ENCODE measurements at places on chromosomes 11 and 22.
A peak's percentile ranks its signal among the peaks of the same experiment; 100 is the strongest.

- DNase-seq, result no peak
Observed at GRCh38 chr22:31637891-31638618, 24.0 kb downstream of the PISD start.

GRCh38 chr11:19379465-19379864 lies 138.7 kb upstream of the E2F8 start:
- DNase-seq, result no peak

DNA sequence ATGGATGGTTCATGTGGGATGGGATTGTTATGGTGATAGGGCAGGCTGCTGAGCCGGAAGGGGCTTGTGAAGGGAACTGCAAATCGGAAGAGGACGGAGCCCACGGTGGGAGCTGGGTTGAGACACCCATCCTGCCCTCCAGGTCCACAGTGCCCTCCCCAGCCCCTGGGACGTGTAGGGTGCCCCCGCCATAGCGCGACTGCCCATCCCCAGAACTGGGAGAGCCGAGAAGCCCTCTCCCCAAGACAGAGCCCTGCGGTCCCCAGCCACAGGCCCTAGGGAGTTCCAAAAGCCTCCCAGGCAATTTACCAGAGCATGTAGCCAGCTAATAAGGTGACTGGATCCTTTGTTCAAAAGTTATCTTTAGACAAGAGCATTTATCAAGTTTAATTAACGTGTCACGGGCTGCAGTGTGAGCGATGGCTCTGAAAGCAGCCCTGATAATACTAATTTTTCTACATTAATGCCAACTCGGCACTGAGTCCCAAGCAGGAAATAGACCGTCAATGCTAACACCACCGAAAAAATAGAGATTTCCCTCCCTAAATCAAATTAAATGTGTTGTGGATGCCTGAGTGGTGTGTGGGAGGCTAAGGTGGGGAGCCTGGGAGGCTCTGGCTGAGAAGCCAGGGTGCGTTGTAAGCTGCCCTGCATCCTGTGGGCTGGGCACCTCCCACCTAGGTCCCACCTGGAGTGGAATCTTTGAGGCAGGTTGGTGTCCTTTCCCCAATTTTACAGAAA lies 76.8 kb upstream of the RTL6 start:
- no peak for DNase-seq

- DNase-seq, result peak; percentile 31
Observed at GRCh38 chr22:46084943-46085827, 65.1 kb upstream of the PPARA start.

DNA sequence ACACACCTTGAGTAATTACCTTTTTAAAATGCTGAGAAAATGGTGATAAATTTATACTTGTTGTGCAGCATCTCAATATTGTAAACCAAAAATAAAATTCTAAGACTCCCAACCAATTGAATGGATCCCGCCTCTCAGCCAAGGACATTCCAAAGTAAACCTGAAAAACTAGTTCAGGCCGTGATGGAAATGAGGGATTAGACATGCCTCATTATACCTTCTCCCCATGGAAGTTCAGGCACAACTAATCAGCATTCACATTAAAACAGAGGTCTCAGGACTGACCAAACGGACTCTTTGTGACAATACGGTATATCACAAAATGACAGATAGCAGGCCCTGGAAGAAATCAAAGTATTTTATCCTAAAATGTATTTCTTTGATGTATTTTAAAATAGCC lies 907.4 kb upstream of the RAG2 start:
- DNase-seq, result no peak

DNA sequence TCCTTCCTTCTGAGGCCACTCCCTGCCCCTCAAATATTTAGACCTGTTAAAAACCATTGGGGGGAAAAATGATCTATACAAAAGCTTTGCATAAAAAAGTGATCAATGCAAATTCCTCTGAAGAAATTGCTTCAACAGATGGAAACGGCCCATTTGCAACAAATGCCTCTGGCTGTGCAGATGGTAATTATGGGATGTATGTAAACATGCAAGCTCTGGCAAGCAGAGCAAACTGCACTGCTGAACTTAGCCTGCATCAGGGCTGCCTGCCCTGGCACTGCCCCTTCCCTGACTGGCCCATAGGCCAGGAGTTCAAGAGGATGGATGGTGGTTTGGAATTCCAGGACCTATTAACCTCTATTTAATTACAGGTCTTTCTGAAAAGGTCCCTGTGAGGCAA lies 388.7 kb downstream of the MIAT start:
- no peak for DNase-seq

- no peak for DNase-seq
Observed at GRCh38 chr11:47056261-47056915, 119.8 kb downstream of the CSTPP1 start.

DNA sequence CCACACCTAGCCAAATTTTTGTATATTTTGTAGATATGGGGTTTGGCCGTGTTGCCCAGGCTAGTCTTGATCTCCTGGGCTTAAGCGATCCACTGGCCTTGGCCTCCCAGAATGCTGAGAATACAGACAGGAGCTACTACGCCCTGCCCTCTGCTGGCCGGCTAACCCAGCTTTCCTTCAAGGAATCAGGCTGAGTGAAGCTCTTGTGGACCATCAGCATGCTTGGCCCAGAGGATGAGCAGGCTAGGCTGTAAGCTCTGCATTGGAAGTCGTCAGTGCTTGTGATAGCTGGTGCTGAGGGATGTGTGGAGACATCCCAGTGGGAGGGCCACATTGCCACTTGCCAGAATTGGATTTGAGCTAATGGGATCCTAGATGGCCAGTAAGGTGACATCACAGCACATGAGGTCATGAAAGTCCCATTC lies 60.6 kb downstream of the MED15 start:
- no peak for DNase-seq

DNA sequence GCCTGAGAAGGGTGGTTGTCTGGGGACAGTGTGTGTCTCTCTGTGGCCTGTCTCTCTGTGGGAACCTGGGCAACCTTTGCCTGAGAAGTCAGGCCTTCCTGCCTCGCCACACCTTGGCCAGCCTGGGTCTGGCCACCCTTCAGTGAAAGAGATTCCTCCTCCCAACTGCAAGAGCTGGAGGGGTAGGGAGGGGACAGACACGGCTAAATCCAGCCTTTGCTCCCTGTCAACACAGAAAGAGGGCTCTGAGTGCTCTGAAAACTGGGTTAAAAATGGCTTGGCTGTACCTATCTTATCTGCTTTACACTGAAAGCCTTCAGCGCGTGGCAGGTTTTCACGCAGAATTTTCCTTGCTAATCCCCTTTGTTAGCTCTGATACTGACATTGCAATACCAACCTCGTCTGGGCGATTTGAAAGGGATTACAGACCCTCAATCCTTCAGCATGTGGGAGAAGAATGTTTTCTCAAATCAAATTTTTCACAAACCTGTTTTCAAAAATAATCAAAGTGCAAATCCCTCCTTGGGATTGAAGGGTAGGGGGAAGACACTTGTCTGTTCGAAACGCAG lies 163.7 kb downstream of the DSCAML1 start:
- no peak for DNase-seq

DNA sequence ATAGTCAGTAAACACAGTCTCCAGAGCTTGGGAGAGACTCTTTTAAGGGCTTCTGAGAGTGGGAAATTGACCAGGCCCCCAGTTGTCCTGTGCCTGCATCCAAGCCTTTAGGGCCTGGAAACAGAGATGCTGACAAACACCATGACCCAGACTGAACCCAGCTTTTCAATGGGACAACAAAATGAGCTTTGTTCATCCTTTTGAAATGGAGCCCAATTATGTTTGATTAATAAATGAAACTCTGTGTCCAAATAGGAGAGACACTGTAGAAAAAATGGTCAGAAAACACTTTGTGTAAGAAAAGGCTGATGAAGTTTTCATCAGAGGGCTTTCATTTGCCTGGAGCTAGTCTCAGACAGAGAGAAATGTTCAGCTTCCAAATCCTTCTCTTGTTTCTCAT lies 146.0 kb downstream of the RRAS2 start:
- no peak for DNase-seq

- no peak for DNase-seq
Observed at GRCh38 chr11:126843096-126843495, 157.5 kb downstream of the KIRREL3 start.

DNA sequence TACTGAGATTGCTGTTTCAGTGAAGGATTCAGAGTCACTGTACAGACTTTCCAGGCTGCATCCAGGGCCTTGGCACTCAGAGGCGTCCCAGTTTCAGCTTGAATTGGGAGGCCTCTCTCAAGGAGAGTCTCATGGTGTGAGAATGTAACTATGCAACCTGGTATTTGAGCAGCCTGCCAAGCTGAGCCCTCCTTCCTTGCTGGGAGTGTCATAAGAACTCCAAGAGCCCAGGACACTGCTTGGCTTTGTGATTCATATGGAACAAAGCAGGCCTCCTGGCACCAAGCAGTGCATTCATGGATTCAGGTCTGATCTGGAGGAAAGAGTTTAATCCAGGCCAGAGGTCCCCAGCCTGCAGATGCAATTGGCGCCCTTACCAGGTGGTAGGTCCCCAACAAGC lies 171.7 kb downstream of the DBX1 start:
- DNase-seq, result no peak

DNA sequence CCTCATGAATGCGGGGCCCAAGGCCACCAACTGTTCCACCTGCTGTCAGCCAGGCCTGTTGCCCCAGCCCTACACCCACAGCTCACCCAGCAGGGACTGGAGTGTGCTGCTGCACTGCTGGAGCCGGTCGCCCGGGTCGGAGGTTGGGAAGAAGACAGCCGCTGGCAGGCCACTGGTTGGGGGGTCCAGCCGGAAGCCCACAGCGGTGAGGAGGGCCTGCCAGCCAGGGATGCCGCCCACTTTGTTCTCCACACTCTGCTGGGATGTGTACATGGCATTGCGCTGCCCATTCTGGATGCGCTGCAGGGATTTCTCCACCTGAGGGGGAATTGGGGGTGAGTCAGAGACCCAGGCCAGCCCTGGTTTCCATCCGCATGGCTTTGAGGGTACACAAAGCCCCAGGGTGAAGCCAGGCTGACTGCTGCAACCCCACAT lies 74.2 kb upstream of the PITPNB start:
- no peak for DNase-seq

DNA sequence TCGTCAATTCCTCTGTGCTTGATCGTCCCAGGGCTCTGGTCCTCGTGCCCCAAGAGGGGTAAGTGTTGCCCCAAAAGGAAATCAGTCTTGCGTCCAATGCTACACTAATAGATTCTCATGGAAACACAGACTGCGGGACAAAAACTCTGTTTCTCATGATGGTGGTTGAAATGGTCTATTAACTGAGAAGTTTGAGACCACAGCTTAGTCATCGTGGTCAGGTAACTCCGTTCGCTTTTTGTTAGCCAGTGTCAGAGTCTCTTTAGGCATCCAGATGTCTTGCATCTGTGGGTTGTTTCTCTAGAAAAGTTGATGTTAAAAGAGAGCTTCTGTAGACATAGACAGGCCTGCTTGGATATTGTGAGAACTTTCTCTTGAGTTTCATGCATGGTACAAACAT lies 104.6 kb upstream of the SORL1-AS1 start:
- no peak for DNase-seq

DNA sequence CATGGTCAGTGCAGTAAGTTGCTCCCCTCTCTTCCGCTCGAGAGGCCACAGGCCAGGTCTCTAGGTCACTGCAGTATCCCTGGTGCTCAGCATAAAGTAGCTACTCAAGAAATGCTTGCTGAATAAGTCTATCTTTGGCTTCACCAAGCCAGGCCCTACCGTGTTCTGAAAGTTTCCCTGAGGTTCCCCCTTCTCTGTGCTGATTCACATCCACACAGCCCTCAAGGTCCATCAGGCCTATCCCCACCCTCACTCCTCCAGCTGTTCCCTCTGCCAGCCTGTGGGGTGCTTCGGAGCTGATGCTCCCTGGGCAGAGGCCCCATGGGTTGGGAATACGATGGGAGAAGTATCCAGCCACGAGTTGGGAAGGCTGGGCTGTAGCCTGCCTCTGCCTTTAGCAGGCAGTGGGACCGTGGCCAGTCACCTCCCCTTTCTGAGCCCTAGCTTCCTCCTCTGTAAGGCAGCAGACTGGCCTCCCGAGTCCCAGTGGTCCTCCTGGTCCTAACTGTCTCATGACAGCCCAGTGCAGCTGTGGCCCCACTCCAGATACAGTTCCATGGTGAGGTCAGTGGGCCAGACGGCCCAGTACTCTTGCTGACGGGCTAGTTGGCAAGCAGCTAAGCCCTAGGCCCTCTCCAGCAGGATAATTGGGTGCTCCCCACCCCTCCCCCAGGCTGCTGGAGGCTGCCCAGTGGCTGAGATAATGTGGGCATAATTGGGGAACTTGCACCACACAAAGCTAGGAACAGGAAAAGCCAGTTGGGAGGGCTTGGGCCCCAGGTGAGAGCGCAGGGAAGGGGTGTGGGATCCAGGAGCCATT lies 48.2 kb downstream of the NECTIN1 start:
- DNase-seq, result no peak

DNA sequence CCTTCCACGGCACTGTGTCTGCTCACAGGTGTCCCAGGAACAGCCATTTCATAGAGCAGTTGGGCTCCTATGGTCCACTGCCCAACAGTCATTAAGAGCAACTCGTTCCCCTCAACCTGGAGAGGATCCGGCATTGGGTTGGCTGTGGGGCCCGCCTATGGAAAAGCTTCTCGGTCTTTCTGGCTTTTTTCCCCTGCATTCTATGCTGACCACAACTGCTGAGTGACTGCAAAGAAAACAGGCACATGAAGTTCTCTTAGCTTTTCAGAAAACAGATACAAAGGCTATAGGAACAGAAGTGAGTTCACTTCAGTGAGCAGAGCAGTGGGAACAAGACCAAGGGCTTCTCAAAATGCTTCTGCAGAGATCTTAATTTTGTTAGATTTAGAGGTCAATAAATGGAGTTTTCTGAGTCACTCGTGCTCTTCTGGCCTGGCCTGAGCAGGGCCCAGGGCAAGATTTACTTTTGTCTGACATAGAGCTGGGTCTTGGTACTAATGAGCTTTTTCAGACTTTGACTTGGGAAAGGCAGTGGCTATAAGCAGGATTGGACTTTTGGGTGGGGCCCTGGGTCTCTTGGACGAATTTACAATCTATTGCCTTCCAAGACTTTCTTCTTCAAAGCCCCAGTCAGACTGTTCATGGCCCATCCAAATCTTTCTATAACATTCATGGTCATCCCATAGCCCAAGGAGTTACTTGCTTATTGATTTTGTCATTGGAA lies 13.6 kb upstream of the APOL5 start:
- no peak for DNase-seq

DNA sequence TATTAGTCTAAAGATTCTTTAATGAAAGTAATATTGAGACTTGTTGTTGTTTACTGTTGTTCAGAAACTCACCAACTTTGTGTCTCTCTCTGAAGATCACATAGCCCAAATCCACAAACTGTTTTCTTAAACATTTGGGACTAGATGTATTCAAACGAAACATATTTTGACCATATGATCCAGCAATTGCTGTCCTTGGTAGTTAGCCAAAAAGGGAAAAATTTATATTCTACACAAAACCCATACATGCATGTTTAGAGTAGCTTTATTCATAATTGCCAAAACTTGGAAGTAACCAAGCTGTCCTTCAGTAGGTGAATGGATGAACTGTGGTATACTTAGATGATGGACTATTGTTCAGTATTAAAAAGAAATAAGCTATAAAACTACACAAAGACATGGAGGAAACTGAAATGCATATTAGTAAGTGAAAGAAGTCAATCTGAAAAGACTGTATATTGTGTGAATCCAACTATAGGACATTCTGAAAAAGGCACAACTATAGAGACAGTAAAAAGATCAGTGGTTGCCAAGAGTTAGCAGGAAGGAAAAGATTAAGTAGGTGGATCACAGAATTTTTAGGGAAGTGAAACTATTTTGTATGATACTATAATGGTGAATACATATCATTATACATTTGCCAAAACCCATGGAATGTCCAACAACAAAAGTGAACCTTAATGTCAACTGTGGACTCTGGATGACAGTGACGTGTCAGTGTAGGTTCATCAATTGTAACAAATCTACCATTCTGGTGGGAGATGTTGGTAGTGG lies 442.9 kb downstream of the INSC start:
- DNase-seq, result no peak
